Testis (tissue), 5 donors: ENCODE measurements at places on chromosomes 7 and 10.
A peak's percentile ranks its signal among the peaks of the same experiment; 100 is the strongest.

DNA sequence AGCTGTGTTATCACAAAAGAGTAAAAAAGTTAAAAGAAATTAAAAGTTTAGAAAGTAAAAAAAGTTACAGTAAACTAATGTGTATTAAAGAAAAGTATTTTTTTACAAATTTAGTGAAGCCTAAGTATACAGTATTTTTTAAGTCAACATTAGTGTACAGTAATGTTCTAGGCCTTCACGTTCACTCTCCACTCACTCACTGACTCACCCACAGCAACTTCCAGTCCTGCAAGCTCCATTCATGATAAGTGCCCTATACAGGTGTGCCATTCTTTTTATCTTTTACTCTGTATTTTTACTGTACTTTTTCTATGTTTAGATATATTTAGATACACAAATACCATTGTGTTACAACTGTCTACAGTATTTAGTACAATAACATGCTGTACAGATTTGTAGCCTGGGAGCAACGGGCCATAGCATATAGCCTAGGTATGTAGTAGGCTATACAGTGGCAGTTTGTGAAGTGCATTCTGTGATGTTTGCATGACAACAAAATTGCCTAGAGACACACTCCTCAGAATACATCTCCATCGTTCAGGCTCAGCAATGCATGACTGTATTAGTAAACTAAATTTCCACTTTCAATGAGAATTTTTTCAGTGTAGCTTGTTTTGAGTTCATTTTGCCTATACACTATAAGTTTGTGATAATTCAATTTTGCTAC, 539.9 kb upstream of the C7orf33 start:
- no peak for DNase-seq

DNA sequence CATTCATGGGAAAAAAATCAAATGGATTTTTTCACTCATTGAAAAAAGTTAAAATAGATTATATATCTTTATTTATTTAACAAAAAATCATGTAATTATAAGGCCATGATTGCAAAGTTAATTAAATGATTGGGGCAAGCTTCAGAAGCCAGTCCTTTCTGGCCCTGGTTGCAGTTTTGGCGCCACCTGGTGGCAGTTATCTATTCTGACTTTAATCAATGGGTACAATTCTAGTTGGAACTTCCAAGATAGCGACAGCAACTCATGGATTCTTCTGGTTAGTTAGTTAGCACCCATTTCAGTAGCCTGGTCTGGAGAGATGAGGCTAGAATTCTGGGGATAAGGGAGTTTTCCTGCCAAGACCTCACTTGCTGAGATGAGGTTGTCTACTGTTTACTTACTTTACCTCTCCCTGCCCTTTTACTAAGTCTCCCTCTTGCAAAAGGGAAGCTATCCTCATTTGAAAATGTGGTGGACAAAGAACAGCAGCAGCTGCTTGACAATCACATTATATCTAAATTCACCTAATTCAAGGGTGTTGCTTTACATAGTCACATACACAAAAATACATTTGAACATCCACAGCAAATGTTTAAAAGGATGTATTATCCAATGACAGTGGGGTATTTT, 42.3 kb downstream of the NOC3L start:
- peak; percentile 87 for DNase-seq

GRCh38 chr7:33738260-33738935, 166.9 kb upstream of the BMPER start:
- no peak for DNase-seq

- DNase-seq: no peak
Observed at GRCh38 chr7:101231644-101232043, 6.0 kb downstream of the CLDN15 start.

DNA sequence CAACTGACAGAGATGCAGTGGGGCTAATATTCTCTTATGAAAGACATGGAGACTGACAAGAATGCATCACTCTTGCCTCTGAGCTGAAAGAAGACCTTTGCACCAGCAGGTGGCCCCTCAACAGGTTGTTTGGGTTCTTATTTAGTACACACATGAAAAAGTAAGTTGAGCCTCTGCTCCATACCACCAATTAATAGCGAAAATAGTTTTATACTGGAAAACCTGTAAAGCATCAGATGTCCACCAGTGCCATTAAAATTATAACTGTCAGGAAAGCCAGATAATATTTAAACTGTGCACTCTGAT, 26.3 kb upstream of the FAM13C start:
- DNase-seq: no peak

DNA sequence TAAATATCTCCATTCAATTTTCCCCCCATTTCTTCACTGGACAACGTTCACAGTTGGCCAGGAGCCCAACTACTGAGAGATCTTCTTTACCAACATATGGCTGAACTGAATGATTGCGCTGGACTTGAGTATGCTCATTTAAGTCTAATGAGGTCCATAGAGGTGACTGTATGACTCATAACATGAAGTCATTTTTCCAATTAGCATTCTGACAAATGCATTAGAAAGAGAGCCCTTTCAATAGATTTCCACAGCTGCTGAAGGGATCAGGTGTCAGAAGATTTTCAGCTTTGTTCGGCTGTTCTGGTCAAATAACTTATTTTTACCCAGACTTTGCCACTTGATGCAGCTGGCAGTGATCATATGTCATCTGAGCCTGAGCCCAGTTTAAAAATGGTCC, 438.0 kb downstream of the ETV1 start:
- DNase-seq: no peak

GRCh38 chr7:159091041-159091440, 53.6 kb downstream of the VIPR2 start:
- peak; percentile 8 for DNase-seq

DNA sequence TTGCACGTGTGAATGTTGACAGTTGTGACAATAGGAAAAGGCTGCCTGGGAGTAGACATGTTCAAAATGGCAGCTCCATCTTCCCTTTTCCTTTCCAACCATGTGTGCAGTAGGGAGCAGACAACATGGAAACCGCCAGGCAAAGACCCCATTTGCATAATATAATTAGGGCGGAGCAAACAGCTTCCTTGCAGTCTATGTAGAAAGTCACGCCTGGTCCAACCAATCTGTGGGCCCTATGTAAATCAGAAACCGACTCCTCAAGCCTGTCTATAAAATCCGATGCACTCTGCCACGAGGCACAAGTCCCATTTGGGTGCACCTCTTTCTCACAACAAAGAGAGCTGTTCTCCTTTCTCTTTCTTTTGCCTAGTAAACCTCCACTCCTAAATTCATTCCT, 19.6 kb downstream of the NEBL start:
- DNase-seq: no peak

DNA sequence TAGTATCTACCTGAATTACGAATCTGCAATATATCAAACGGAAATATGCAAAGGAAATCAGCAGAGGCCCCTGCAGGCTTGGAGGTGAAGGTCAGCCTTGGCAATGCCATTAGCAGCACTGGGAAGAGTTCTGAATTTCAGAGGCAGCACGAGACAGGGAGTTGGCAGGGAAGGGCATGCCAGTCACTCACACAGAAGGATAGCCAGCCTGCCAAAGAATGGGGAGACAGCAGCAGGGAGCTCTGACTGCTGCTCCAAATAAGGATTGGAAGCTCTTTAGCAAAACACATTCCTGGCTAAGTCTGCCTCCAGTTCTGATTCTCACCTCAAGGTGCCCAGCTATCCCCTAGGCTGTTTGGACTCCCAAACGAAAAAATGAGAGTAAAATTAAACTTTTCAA, 188.0 kb downstream of the PDE1C start:
- peak; percentile 51 for DNase-seq

DNA sequence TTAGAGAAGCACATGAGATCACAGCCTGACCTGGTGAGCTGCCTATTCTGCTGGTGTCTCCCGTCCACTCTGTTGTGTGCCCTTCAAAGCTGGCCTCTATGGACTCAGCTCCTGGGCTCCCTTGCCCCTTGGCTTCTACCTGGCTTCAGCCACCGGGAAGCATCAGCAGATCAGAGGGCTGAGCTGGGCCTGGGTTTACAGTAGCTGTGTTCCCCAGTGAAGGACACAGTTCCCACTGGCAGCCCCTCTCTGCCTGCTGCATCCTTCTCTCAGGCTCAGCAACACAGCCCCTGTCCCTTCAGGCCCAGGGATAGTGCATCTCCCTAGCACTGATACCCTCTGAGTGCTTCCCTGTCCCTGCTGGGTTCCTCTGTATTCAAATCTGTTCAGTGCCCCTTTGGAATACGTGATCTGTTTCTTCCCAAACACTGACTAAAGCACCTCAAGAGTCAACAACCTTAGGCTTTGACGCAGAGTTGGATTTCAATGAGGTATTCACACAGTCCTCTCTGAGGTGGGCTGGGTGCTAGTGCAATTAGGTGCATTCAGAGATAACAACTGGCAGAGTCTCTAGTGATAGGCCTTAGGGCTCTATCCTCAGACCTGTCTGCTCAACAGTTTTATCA, 109.8 kb downstream of the GRID1 start:
- no peak for DNase-seq

- no peak for DNase-seq
Observed at GRCh38 chr7:14836571-14837189, 65.9 kb downstream of the DGKB start.

DNA sequence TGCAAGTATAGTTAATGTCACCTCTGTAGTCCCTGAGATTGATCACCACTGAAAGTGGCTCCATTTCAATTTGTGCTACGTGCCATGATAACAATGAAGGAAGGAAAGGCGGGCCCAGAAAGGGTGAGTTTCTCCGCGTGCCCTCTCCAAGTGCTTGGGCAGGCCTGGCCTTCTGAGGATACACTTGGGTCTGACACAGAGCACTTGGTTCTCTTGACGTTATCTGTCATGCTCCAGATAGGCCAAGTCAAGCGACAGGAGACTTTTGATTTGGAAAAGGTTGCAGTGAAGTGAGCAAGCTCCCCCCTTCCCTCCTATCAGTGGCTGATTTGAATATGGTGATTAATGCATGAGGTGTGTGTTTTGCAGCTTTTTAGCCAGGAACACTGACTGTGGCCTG, 160.9 kb upstream of the INSYN2A start:
- no peak for DNase-seq

DNA sequence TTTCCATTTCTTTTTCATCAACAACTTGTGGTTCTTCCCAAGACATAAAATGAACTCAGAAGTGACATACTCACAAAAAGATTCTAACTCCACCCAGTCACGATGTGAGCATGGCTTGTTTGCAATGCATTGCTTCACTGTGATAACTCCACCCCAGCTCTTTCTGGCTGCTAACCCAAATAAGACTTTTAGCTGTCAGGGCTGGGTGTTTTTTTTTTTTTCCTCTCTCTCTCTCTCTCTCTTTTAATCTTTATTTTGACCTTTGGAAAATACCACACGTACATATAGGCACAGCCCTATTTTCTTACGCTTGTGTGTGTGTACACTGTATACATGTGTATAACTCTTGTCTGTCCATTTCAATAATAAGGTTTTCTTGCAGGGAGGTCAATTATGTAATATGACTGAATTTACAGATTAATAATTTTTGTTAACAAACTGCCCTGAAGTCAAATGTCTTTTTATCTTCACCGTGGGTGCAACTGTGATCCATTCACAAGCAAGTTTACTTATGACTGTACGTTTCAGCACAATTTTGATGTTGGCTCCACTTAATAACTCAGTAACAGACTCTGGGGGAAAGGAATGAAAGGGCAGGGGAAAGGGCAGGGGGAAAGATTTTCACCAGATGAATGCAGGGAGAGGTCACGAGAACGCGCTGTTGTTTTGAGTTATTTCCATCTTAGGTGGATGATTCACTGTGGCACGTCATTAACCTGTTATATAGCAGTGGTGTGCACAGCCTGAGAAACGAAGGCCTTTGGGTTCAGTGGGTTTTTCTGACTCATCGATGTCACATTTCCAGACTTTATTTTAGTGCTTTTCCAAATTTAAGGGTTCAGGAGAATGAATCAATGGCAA, 49.1 kb downstream of the APBB1IP start:
- DNase-seq: no peak

DNA sequence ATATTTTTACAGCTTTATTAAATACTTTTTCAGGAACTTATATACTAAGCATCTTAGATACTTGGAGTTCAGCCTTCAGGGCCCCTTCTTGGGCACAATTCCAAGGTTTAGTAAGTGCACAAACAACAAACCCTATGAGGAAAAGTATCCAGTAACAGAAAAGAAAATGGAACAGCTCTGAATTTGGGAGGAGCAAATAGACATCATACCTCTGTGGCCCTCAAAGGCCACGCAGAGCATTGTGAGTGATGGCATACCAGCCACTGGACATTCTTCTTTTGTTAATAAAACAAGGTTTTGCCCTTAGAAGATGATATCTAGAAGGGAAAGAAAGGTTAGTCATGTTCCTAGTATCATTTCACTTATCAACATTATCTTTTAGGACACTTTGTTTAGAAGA, 46.0 kb downstream of the ST7 start:
- DNase-seq: no peak

GRCh38 chr10:132564249-132564605, 26.6 kb downstream of the INPP5A start:
- no peak for DNase-seq

GRCh38 chr7:87354749-87355148, 9.3 kb downstream of the CROT start:
- no peak for DNase-seq

DNA sequence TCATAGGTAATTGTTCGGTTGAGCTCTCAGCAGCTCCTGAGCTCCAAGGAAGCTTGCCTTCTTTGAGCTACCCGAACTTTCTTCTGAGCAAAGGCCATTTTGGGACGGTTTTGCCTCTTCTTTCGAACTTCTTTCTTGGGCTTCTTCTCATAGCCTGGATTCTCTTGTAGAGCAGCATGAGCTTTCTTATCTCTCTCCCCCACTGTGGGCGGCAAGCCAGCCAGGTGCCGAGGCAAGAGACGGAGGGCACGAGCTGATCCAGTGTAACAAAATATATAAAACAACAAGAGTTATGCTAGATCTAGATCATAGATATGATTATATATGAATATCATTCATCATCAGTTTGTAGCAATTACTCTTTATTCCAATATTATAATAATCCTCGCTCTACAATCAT, 16.5 kb upstream of the KNDC1 start:
- DNase-seq: no peak

DNA sequence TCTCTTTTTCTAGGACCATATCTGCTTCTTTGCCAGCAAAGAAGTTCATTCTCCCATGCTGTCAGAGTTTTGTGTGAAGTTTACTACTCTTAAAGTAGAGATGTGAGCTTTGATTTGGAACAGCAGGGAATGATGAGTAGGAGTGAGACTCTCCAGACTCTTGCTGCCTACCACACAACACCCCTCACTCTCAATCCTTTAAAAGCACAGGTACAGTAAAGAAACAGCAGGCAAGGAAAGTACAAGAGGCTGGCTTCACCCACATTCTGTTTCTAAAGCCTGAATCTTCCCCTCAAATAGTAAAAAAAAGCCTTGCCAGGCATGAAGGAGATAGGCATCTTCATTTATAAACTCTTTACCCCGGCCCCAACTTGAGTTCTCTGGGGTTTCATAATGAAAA, 97.3 kb downstream of the ARMH3 start:
- no peak for DNase-seq
